NCI-H187 (cell line): ENCODE measurements at places on chromosomes 7 and 10.

- no peak for DNase-seq
These were observed 53.1 kb downstream of the TEX36 start for GRCh38 chr10:125629758-125630376.

- DNase-seq = no peak
These were observed 26.7 kb downstream of the ABCB5 start for GRCh38 chr7:20642166-20642565.

- no peak for DNase-seq
These were observed 376.6 kb downstream of the SORCS3 start for GRCh38 chr10:105017691-105018090.

DNA sequence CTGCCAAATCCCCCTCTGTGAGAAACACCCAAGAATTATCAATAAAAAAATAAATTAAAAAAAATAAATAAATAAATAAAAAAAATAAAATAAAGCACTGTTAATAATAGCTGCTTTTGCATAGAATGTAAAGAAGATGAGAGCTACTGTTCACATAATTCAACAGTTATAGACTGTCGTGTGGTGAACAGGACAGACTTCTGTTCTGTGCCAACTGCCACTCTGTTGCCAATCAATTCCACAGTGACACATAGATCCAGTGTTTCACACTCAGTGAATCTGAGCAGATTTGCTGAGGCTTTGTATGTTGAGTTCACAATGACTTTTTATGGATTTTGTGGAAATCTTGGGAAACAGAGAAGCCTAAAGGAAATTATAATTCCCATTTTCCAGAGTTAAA lies 14.9 kb downstream of the ARHGAP19 start:
- no peak for DNase-seq

GRCh38 chr10:123517426-123517825 lies 148.7 kb upstream of the GPR26 start:
- DNase-seq = no peak
